ENCODE measurements at places on chromosomes 5 and 9.
A peak's percentile ranks its signal among the peaks of the same experiment; 100 is the strongest.

DNA sequence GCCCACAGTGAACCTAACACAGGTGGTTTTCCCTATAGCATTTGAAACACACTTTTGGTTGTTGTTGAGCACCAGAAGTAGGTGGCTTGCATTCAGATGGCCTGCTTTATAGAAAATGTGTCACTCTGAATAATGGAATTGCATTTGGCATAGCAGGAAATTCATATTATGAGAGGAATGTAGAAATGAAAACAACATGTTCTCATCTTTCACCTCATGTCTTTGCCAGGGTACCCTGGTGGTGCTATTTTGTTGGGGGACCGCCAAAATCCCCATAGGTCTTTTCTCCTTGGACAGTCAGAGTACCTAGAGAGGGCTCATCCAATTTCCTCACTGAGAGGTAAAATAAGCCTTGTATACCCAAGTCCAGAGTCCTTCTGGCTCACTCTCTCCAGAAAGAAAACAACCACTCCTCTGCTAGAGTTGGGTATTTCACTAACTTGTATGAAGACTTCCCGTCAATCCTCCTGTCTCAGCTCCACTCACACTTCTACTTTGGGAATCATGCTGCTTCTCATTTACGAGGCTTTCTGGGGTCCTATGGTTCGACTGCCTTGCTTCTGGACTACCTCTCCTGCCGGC is 67.4 kb downstream of the MRPS27 start:
- peaks cover 5% of the 10 kb centered on the region for H3K4me1 ChIP-seq
- H3K27me3 ChIP-seq, result no peaks in the 10 kb centered on the region
- H3K27ac ChIP-seq, result no peak overlapping the region
- peaks cover 19% of the 10 kb centered on the region for H3K36me3 ChIP-seq

DNA sequence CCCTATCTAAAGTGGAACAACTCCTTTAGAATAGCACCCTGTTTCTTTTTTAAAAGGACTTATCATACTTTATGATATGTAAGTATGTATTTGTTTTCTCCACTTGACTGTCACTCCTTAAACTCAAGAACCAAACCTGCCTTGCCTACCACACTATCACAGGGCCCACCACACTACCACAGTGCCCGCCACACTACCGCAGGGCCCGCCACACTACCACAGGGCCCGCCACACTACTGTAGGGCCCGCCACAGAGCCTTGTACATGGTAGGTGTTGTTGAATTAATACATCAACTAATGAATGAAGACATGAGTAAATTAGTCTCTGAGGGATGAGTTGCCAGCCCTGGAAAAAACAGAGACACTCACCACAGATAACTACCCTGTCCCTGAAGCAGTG is 18.0 kb downstream of the SLC31A2 start:
- DNase-seq, result no peak
- no peak overlapping the region for H3K27ac ChIP-seq
- H3K36me3 ChIP-seq, result peaks cover 70% of the 10 kb centered on the region
- no peaks in the 10 kb centered on the region for H3K27me3 ChIP-seq
- H3K4me3 ChIP-seq, result no peak overlapping the region
- no peaks in the 10 kb centered on the region for H3K4me1 ChIP-seq

DNA sequence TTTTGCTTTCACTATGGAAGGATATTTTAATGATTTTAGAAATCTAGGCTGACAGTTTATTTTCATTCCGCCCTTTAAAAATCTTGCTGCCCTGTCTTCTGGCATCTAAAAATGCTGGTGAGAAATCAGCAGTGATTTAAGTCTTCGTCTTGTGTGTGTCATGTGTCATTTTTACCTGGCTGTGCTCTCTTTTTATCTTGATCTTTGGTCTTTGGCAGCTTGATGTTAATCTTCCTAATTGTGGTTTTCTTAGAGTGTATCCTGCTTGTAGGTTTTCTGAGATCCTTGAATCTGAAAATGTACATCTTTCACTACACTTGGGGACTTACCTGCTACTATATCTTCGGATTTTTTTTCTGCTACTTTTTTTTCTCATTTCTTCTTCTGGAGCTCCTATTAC is 11.9 kb upstream of the LPCAT1 start:
- H3K27ac ChIP-seq, result peak overlapping the region; percentile 95
- no peak for DNase-seq
- peaks cover 3% of the 10 kb centered on the region for H3K36me3 ChIP-seq
- peaks cover 47% of the 10 kb centered on the region for H3K4me1 ChIP-seq
- H3K4me3 ChIP-seq, result peak overlapping the region; percentile 84
- no peaks in the 10 kb centered on the region for H3K27me3 ChIP-seq

DNA sequence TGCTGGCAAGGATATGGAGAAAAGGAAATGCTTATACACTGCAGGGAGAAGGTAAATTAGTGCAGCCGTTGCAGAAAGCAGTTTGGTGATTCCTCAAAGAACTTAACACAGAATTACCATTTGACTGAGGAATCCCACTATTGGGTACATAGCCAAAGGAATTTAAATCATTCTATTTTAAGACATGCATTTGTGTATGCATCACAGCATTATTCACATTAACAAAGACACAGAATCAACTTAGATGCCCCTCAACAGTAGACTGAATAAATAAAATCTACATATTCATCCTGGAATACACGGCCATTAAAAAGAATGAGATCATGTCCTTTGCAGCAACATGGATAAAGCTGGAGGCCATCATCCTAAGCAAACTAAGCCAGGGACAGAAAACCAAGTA is 510.1 kb upstream of the CDH9 start:
- no peak overlapping the region for H3K27ac ChIP-seq
- no peaks in the 10 kb centered on the region for H3K27me3 ChIP-seq
- no peaks in the 10 kb centered on the region for H3K4me1 ChIP-seq
- no peak for DNase-seq

- no peak overlapping the region for H3K27ac ChIP-seq
- no peak overlapping the region for H3K4me3 ChIP-seq
- no peaks in the 10 kb centered on the region for H3K36me3 ChIP-seq
- no peaks in the 10 kb centered on the region for H3K4me1 ChIP-seq
Measured at GRCh38 chr5:12777342-12777741, 873.1 kb upstream of the CTNND2 start.

DNA sequence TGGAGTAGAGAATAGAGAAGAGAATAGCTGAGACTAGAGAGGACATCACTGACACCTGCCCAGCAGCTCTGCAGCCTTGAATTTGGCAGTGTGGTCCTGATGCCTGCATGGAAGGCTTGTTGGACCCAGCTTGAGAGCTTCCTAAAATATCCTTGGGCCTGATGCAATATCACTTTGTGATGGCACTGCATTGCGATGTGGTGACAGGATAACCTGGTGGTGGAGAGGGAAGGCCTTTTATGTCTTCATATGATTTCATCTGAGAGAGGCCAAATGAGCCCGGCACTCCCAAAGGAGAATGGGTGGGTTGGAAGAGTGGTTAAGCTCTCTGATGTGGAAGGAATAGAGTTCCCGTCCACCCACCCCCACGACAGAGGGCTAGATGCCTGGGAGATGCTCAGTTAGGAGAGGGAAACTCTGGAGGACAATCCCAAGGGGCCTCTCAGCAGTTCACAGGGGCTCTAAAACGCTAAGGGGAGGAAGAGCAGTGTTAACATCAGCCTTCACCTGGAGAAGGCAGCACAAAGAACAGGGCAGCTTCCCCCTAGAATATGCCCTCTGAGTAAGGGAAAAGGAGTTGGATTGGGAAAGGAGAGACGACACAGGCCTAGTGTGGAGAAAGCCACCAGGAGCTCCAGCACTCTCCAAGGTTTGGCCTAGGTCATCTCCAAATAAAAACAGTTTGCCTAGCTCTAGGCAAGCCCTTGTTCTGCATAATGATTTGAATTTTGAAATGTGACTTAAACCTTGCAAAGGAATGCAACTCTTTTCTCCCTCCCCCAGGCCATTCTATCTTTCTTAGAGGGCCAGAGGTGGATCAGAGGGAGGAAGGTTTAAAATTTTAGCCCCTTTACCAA is 99.8 kb upstream of the SSBP2 start:
- peaks cover 44% of the 10 kb centered on the region for H3K4me1 ChIP-seq
- H3K4me3 ChIP-seq, result peak overlapping the region; percentile 88
- H3K36me3 ChIP-seq, result no peaks in the 10 kb centered on the region
- H3K27me3 ChIP-seq, result peaks cover 9% of the 10 kb centered on the region

GRCh38 chr5:16418471-16418922 is 47.1 kb downstream of the ZNF622 start:
- H3K27ac ChIP-seq, result no peak overlapping the region
- H3K4me3 ChIP-seq, result no peak overlapping the region
- H3K36me3 ChIP-seq, result no peaks in the 10 kb centered on the region
- H3K27me3 ChIP-seq, result peaks cover 27% of the 10 kb centered on the region
- H3K4me1 ChIP-seq, result no peaks in the 10 kb centered on the region

DNA sequence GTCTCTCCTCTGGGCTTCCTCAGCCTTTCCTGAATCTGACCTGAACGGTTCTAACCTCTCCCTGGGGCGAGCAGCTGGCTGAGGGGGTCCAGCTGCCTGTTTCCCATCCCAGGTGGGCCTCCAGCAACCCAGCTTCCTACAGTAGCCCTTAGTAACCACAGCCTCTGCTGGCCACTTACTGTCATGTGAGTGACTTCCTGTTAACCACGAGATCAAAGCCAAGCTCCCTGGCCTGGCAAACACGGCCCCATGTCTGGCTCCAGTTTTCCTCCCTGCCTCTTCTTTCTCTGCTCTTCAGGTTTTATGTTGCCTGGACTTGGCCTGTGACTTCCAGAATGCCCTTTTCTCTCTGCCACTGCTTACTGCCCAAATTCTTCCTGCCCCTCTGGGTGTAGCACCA is 47.2 kb upstream of the DAB2IP start:
- peaks cover 11% of the 10 kb centered on the region for H3K4me1 ChIP-seq
- H3K27me3 ChIP-seq, result peaks cover 66% of the 10 kb centered on the region
- H3K36me3 ChIP-seq, result no peaks in the 10 kb centered on the region
- H3K27ac ChIP-seq, result no peak overlapping the region
- no peak for DNase-seq

DNA sequence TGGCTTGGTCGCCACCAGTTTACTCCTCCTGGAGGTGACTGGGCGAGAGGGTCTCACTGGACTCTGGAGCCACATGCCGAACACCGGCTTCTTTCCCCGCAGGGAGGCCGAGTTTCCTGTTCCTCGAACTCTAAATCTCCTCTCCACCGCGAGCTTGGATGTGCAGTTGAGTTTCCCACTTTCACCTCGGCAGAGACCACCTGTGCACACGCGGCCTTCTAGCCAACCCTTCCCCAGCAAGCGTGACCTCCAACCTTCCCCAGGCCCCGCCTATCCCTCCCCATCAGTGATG is 380.1 kb downstream of the IRX2 start:
- no peak overlapping the region for H3K4me3 ChIP-seq
- H3K36me3 ChIP-seq, result peaks cover 1% of the 10 kb centered on the region
- DNase-seq, result no peak
- H3K4me1 ChIP-seq, result no peaks in the 10 kb centered on the region
- no peaks in the 10 kb centered on the region for H3K27me3 ChIP-seq
- no peak overlapping the region for H3K27ac ChIP-seq
